ENCODE measurements at places on chromosomes 2 and 18. TPM values are rescaled to one million over a fixed set of nuclear protein-coding genes. Genes with fewer than 3 reads are reported as not detected.

Gene CRYGD
- total RNA-seq: not detected

Gene FOXI3
- total RNA-seq: 18.3 TPM

GRCh38 chr2:28294451-28294850 lies 98.2 kb upstream of the FOSL2 start:
- DNase-seq: no peak

DNA sequence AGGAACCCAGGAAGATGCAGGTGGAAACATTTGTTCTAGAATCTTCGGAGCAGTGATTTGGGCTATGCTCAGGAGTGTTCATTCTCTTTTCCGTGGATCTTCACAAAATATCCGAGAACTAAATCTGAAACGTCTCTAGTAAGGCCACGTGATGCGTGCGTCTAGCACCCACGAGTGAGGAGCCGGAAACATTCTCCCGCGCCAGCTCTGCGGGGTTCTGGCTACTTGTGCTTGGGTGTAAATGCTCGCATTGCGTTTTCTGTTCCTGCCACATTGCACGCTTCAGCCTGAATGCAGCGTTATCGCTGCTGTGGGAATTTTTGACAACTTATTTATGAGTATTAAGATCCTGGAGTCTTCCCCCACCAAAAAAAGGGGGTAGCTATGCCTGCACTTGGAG lies 71.4 kb downstream of the KLHL29 start:
- no peak for DNase-seq

DNA sequence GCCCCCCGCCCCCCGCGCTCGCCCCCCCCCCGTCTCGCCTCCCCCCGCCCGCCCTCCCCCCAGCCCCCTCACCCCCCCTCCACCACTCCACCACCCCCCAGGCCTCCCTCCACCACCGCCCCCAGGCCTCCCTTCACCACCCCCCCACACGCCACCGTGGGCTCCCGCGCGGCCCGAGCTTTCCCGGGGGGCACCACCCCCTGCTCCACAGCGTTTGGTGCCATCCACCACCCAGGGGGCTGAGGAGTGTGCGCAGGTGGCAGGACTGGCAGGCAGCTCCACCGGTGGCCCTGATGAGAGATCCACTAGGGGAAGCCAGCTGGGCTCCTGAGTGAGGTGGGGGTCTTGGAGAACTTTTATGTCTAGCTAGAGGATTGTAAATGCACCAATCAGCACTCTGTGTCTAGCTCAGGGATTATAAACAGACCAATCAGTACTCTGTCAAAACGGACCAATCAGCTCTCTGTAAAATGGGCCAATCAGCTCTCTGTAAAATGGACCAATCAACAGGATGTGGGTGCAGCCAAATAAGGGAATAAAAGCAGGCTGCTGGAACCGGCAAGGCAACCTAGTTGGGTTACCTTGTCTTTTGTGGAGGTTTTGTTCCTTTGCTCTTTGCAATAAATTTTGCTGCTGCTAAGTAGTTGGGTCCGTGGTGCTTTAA lies 43.0 kb upstream of the ITSN2 start:
- no peak for DNase-seq

- DNase-seq: no peak
Measured at GRCh38 chr18:73861771-73862170, 285.9 kb downstream of the FBXO15 start.

GRCh38 chr2:206379886-206380285 lies 63.4 kb upstream of the ADAM23 start:
- DNase-seq: no peak

DNA sequence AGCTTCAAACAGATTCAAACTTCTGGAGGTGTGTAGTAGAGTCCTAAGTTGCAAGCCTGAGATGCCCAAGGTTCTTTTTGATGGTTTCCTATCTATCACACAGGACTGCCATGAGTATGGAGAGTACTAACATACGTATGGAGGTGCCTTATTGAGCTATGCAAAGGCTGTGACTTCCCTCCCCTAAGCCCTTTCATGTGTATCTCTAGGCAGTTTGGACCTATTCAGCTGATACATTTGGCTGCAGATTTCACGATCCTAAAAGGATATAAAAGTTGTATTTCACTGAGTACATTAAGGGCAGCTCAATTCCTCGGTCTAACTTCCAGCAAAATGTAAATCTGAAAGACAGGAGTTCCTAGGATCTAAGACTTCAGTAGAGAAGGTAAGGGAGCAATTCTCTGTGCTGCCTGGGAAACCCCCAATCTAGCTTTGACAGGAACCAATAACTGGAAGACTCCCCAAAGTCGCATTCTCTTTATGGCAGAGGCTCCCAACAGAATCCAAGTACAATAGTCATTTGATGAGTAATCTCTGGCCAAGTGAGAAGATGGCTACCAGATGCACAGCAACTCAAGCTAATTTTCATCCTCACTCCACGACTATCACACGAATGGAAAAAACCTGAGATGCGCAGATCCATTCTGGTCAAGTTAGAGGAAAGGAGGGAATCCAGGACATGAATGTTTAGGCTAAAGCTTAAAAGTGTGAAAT lies 83.8 kb downstream of the ATL2 start:
- DNase-seq: no peak

- DNase-seq: no peak
Measured at GRCh38 chr2:68371581-68371980, 6.5 kb downstream of the PLEK start.

Gene DCDC2C
- total RNA-seq: not detected

Gene SLC5A7
- total RNA-seq: not detected

Gene CDH2
- 36.2 TPM for total RNA-seq

DNA sequence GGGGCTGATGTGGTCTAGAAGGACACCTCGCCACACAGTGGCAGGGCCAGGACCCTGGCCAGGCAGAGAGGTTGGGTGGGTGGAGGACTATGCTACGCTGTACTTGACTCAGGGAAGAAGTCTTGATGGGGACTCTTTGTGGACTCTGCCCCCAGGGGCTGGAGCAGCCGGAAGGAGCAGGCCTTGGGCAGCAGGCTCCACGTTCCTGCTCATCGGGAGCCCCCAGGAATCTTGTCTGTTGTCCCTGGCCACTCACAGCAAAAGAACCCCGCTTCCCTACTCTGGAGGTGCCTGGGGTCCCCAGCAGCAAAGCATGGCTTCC lies 79.0 kb downstream of the POLR1A start:
- no peak for DNase-seq

- DNase-seq: no peak
Measured at GRCh38 chr2:20637147-20637546, 13.8 kb downstream of the HS1BP3 start.

DNA sequence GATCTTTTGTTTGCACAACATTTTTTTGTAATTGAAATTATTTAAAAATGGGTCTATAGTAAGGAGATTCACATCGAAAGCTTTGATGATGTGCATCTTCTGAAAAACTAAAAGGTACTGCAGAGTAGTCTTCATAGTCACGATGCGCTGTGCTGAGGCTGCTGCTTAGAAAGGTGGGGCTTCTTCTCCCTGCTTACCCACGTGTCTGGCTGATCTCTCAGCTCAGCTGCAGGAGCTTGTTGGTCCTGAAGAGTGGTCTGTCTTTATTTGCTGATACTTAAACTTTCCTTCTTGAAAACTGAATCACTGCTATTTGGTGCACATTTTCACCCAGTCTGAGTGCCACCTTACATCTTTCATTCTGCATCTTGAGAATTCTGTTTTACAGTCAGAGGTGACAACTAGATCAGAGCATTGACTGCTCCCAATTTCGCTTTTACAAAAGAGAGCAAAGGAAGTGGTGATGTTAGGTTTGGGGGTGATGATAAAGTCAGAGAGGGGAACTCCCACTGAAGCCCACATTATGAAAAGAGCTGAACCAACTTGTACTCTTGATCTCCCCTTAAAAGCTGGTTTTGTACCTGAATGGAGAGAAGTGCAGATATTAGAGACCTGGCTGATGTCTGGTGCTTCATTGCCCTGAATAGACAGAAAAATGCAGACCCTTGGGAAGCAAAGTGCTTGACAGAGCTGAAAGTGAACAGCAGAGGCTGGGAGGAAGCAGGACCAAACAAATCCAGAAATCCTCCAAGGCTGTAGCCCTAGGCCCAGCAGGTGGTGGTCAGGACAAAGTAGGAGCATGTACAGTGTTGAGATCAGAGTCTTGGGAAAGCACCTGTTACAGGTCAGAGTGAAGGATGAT lies 984.5 kb downstream of the TSN start:
- no peak for DNase-seq

Gene RIT2
- total RNA-seq: 1.3 TPM

- DNase-seq: no peak
Measured at GRCh38 chr2:162636206-162636728, 202.3 kb downstream of the KCNH7 start.

DNA sequence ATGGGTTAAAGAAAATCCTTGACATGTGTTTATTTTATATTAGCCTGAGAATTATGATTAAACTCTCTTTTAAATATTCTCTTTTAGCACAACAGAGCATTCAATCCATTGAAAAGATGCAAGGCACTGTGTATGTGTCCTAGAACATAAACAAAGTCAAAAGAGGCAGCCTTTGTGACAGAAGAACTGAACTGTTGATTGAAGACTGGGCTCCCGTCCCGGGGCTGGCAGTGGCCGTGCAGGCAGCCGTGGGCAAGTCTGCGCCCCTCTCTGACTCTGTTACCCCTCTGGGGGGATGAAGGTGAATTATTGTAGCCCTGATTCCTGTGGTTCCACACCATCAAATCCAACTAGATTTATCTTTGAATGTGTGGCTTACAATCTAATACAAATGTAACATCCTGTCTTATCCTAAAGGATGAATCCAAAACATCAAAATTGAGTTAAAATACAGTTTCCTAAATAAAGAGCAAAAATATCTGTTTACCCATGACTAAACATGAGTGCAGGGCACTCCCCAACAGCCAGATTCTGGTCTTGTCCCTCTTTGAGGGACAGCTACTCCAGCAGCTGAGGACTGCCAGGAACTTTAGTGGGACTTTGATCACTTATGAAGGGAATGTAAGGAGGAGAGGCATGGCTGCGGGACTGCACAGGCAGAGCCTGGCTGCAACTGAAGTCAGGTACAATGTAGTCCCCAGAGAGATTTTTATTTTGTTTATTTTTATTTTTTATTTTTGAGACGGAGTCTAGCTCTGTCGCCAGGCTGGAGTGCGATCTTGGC lies 37.3 kb upstream of the SH3BP4 start:
- no peak for DNase-seq

DNA sequence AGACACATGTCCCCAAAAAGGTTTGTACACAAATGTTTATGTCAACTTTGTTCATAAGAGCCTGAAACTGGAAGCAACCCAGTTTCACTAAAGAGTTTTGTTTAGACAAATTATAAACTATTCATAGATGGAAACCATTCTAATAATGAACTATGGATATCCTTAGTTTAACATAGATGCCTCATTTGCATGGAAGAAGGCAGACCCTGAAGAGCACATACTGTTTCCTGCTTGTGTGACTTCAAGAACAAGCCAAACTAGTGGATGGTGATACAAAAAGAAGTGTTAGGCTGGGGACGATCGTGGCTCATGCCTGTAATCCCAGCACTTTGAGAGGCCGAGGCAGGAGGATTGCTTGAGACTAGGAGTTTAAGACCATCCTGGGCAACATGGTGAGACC lies 48.1 kb downstream of the ACOXL start:
- no peak for DNase-seq

GRCh38 chr2:38600242-38600891 lies 2.4 kb downstream of the HNRNPLL start:
- DNase-seq: no peak

GRCh38 chr2:123693836-123694235 lies 331.3 kb upstream of the CNTNAP5 start:
- DNase-seq: no peak

DNA sequence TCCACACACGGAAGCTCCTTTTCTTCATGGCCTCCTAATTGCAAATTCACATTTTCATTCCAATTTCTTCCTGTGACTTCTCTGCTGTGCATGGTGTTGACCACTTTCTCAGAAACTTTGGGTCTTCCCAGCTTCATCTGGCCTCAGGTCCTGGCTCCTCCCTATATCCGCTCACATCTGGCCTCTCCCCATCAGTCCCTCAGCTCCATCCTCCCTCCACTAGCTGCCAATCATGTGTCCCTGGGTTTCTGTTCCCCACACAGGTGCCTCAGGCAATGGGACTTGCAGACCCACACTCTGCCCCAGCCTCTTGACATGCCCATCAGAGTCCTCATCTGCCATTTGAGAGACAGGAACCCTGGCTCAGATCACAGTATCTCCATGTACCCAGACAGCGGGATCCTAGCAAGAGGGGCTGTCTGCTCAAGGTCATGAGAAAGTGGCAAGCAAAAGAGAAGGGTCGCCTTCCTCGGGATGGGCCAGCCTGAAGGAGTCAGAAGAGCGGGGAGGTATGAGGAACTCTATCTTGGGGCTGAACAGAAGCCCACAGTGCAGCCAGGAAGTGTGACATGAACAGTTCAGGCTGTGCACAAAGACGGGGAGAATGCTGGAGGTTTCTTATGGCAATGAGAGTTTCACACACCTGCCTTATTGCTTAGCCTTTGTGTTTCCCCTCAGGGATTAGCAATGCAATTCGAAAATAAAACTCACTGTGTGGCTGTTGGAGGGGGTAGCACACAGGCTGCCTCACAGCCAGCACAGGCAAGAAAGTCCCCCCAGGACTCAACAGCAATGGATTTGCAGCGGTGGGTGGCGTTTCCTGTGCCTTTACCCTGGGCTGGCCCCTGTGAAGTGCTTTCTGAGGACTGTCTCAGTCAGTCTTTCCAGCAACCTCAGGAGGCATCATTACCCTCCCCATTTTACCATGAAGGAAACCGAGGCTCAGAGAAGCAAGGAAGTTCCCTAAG lies 69.5 kb downstream of the COPS8 start:
- no peak for DNase-seq

- DNase-seq: no peak
Measured at GRCh38 chr2:74107071-74107470, 40.6 kb downstream of the BOLA3 start.
